Type B pancreatic cell (in vitro differentiated cells): ENCODE measurements at places on chromosomes 6 and 20. TPM values are rescaled to one million over a fixed set of nuclear protein-coding genes. Genes with fewer than 3 reads are reported as not detected.

Gene QRSL1
- 18.3 and 19.8 TPM in 2 replicates for total RNA-seq

Gene HLA-DQB2
- not detected in 2 replicates for total RNA-seq

Gene TREM2
- not detected in 2 replicates for total RNA-seq

Gene CST1
- 53.5 and 409 TPM in 2 replicates for total RNA-seq

Gene SPDEF
- 0.62 and 1.6 TPM in 2 replicates for total RNA-seq

DNA sequence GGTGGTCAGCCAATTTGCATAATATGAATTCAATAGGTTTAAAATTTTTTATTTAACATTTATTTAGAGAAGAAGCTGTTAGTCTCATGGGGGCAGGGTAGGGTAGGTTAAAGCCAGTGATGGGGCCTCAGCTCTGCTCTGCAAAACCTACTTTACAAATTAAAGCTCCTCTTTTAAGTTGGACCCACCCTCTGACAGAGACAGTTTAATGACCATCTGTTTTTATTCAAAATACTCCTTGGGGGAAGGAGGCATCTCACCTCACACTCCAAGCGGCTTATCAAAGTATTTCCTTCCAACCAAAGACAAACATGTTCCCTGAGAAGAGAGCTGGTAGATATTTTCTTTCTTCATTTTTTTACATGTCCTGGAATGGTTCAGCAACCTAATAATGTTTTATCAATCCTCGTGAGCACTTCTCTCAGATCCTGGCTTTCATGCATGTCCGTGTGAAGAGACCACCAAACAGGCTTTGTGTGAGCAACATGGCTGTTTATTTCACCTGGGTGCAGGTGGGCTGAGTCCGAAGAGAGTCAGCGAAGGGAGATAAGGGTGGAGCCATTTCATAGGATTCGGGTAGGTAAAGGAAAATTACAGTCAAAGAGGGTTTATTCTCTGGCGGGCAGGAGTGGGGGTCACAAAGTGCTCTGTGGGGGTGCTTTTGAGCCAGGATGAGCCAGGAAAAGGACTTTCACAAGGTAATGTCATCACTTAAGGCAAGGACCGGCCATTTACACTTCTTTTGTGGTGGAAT lies 184.7 kb downstream of the GJA1 start:
- no peaks in the 10 kb centered on the region for H3K36me3 ChIP-seq
- no peaks in the 10 kb centered on the region for H3K4me1 ChIP-seq
- no peak overlapping the region for H3K4me3 ChIP-seq
- no peaks in the 10 kb centered on the region for H3K27me3 ChIP-seq
- H3K27ac ChIP-seq, result no peak overlapping the region

DNA sequence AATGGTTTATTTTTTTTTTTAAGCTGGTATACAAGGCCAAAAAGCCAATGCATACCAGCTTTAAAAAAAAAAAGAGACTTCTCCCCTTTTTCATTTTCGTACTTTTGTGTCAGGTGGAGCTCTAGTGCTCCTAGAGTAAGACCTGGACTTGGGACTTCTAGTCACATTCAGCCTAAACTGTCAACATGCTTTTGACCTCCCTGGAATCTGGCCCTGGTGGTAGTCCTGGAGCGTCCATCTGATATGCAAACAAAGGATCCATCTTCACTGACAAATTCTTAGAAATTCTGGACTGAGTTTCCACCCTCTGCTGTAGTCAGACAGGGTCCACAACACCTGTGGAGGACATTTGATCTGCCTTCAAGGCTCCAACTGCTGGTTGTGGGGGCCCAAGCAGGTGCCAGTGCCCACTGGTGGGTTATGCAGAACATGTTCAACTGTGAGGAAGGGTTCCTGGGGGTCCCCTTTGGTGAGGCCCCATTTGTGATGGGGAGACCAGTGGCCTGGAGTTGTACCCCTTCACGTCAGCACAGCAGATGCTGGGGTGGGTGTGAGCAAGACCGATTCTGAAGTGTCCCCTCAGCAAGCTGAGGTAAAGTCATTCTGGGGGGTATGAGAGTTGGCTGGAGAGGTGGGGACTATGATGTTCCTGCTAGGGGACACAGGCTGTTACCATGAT lies 12.6 kb upstream of the PCMTD2 start:
- peaks cover 20% of the 10 kb centered on the region for H3K27me3 ChIP-seq
- H3K4me3 ChIP-seq, result no peak overlapping the region
- DNase-seq, result no peak
- H3K27ac ChIP-seq, result no peak overlapping the region
- H3K36me3 ChIP-seq, result no peaks in the 10 kb centered on the region

DNA sequence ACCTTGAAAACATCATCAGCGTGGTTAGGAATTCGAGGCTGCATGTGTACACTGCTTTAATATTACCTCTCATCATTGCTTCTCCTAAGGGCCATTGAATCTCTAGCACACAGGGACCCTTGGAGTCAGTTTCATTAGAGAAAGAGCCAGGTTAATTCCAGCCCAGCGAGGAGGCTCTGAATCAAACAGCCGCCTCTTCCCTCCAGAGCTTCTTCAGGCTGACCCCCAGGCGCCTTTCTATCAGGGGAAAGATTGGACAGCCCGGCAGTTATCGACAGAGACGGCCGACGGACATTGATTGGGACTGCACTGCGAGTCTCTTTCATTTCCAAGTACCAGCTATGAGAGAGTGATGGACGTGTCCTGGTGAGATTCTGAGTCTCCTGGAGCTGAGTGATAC lies 159.2 kb downstream of the ANKRD60 start:
- peak; percentile 42 for DNase-seq
- H3K27ac ChIP-seq, result no peak overlapping the region
- no peak overlapping the region for H3K4me3 ChIP-seq
- no peaks in the 10 kb centered on the region for H3K36me3 ChIP-seq
- peaks cover 41% of the 10 kb centered on the region for H3K27me3 ChIP-seq

GRCh38 chr6:152846825-152847224 lies 96.2 kb downstream of the VIP start:
- H3K27ac ChIP-seq, result no peak overlapping the region
- H3K36me3 ChIP-seq, result no peaks in the 10 kb centered on the region
- peaks cover 3% of the 10 kb centered on the region for H3K27me3 ChIP-seq
- DNase-seq, result no peak
- H3K4me1 ChIP-seq, result no peaks in the 10 kb centered on the region

GRCh38 chr6:116408491-116408890 lies 37.7 kb downstream of the DSE start:
- no peaks in the 10 kb centered on the region for H3K27me3 ChIP-seq
- H3K4me3 ChIP-seq, result peak overlapping the region; percentile 19
- H3K4me1 ChIP-seq, result peaks cover 62% of the 10 kb centered on the region
- peak overlapping the region; percentile 18 for H3K27ac ChIP-seq

DNA sequence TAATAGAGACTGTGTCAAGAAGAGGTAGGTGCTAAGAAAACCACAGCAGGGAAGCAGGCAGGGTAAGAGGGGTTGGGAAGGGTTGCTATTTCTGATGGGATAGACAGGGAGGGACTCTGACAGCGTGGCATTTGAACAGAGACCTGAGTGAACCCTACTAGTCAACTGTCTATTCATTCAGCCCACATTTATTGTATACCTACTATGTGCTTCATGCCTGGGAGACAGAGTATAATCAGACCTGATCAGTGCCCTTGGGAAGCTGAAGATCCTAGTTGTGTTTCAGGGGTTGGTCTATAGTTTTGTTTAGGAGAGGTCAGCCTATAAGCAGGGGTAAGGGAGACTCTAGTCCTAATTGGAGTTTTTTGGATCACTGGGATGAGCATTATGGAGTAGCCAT lies 14.9 kb upstream of the CAPN11 start:
- no peak overlapping the region for H3K4me3 ChIP-seq
- H3K36me3 ChIP-seq, result peaks cover 30% of the 10 kb centered on the region
- no peak for DNase-seq
- no peaks in the 10 kb centered on the region for H3K27me3 ChIP-seq
- H3K4me1 ChIP-seq, result no peaks in the 10 kb centered on the region
- no peak overlapping the region for H3K27ac ChIP-seq

GRCh38 chr6:150068151-150068550 lies 770 bp downstream of the ULBP3 start:
- no peak overlapping the region for H3K27ac ChIP-seq
- no peak for DNase-seq
- H3K4me1 ChIP-seq, result peaks cover 19% of the 10 kb centered on the region
- peaks cover 6% of the 10 kb centered on the region for H3K36me3 ChIP-seq
- H3K4me3 ChIP-seq, result peak overlapping the region; percentile 92
- peaks cover 7% of the 10 kb centered on the region for H3K27me3 ChIP-seq

DNA sequence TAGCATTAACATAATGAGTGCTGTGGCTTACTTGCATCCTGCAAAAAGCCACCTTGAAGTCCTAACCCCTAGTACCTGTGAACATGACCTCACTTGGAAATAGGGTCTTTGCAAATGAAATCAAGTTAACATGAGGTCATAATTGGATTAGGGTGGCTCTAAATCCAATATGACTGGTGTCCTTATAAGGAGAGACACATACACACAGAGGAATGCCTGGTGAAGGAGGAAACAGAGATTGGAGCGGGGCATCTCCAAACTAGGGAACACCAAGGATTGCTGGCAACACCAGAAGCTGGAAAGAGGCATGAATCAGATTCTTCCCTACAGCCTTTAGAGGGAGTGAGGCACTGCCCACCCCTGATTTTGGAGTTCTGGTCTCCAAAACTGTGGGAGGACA lies 17.6 kb upstream of the RPS6KA2 start:
- H3K27me3 ChIP-seq, result peaks cover 2% of the 10 kb centered on the region
- no peak for DNase-seq
- H3K4me3 ChIP-seq, result no peak overlapping the region
- no peak overlapping the region for H3K27ac ChIP-seq
- no peaks in the 10 kb centered on the region for H3K4me1 ChIP-seq
- no peaks in the 10 kb centered on the region for H3K36me3 ChIP-seq

DNA sequence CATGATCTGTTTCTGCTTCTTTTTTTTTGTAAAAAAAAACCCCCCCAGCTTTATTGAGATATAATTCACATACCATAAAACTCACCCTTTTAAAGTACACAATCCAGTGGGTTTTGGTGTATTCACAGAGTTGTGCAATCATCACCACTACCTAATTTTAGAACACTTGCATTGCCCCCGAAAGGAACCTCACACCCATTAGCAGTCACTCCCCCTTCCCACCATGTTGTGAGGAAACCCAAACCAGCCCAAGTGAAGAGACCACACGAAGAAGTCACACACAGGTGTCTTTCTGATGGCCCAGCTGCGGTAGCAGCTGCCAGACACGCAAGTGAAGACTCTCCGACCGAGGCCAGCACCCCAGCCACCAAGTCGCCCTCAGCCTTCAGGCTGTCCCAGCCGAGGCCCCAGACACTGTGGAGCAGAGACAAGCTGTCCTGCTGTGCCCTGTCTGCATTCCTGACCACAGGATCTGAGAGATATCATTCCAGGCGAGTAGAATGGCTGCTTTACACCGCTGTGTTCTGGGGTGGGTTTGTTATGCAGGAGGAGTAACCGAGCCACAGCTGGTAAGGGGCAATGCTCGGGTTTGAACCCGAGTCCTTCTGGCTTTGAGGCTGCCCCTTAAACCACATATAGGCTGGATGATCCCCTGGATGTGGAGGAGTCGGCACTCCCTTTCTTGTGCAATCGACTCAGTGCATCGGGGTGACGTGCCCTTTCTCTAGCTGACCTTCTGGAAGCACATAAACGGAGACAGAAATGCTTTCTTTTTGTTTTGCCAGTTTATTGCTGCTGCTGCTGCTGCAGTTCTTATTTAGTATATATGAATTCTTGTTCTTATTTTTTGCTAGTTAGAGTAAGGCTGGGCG lies 59.1 kb upstream of the PTPN1 start:
- no peak for DNase-seq
- peak overlapping the region; percentile 3 for H3K4me3 ChIP-seq
- H3K36me3 ChIP-seq, result no peaks in the 10 kb centered on the region
- H3K27me3 ChIP-seq, result peaks cover 11% of the 10 kb centered on the region
- H3K27ac ChIP-seq, result peak overlapping the region; percentile 19

DNA sequence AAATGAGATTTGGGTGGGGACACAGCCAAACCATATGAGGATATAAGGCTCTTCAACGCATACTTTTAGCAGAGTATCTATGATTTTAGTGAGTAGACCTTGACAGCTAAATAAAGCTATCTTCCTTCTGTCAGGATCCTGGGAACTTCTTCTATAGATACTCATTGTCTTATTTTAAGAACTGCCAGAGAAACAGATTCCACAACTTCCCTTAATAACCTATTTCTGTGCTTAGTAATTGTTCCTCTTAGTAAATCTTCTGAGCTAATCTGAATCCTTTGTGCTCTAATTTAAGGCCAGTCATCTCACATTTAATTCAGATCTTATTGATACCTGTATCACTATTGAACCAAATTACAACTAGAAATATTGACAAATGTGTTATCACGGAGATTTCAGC lies 64.0 kb upstream of the CEP85L start:
- H3K27ac ChIP-seq, result no peak overlapping the region
- no peaks in the 10 kb centered on the region for H3K36me3 ChIP-seq
- H3K4me3 ChIP-seq, result no peak overlapping the region
- H3K4me1 ChIP-seq, result peaks cover 5% of the 10 kb centered on the region
- no peak for DNase-seq

GRCh38 chr6:110341663-110342596 lies 16.2 kb downstream of the METTL24 start:
- H3K36me3 ChIP-seq, result peaks cover 4% of the 10 kb centered on the region
- DNase-seq, result no peak
- peaks cover 35% of the 10 kb centered on the region for H3K4me1 ChIP-seq
- H3K27me3 ChIP-seq, result no peaks in the 10 kb centered on the region
- H3K4me3 ChIP-seq, result no peak overlapping the region

- H3K36me3 ChIP-seq, result no peaks in the 10 kb centered on the region
- H3K4me1 ChIP-seq, result peaks cover 9% of the 10 kb centered on the region
- no peak overlapping the region for H3K4me3 ChIP-seq
- H3K27me3 ChIP-seq, result no peaks in the 10 kb centered on the region
- no peak overlapping the region for H3K27ac ChIP-seq
- no peak for DNase-seq
Measured at GRCh38 chr6:53464483-53464882, 80.4 kb downstream of the GCLC start.

- H3K27ac ChIP-seq, result no peak overlapping the region
- H3K4me1 ChIP-seq, result peaks cover 14% of the 10 kb centered on the region
- H3K36me3 ChIP-seq, result peaks cover 35% of the 10 kb centered on the region
- peak overlapping the region; percentile 32 for H3K4me3 ChIP-seq
Measured at GRCh38 chr6:143845033-143845432, 1.9 kb downstream of the LTV1 start.

DNA sequence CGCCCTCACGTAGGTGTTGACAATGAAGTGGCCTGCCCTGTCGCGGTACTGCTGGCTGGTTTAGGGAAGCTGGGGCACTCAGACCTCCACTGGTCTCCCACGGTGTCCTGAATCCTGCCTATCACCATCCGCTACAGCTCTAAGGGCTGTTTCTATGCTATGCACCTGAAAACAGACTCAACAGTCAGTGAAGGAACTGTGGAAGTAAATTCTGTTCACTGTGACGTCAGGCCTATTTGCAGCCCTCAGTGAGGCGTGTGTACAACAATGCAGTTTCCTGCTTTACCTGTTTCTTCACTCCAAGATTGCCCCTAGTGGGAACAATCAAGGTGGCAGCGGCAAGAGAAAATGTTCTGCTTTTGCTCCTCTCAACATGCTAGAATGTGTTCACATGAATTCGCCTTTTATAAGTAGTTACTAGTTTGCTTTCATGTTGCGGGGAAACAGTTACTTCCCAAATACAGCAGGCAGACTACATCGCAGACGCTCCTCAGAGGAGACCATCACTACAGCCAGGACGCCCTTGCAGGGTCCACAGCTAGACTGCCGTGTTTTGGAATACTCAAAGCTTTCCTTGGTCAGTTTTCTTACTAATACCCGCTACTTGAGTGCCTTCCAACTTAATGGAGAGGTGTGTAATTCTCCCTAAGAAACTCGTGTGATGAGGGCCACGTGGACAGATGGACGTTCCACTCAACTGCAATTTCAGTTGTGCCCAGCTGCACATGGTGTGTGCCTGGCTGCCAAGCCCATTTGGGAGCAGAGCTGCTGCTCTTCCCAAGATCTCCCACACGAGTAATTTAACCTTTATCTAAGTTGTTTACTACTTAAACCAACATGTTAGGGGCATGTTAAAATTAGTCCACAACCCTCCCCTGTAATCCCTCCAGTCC lies 25.4 kb downstream of the DIDO1 start:
- peaks cover 38% of the 10 kb centered on the region for H3K4me1 ChIP-seq
- H3K4me3 ChIP-seq, result peak overlapping the region; percentile 77
- DNase-seq, result no peak
- peak overlapping the region; percentile 99 for H3K27ac ChIP-seq
